ENCODE measurements at places on chromosomes 3 and 15. TPM values are rescaled to one million over a fixed set of nuclear protein-coding genes. Genes with fewer than 3 reads are reported as not detected.

DNA sequence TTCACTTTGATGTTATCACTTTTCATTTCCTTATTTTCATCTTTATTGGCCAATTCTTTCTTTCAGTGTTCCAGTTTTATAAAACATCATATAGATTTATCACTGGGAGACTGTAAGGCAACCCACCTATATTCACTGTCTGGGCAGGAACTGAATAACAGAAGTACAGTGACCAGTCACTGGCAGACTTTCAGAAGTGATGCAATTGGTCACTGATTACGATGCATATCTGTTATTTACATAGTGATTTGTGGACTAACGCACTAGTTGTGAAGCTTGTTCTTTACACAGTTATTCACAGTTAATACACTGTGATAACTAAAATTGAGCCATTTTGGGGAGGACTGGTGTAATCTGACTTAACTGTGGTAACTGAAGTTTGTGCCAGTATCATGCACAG lies 190.2 kb upstream of the DPH6 start:
- ATAC-seq: no peak

Gene CLEC3B
- 3.1 TPM for total RNA-seq

DNA sequence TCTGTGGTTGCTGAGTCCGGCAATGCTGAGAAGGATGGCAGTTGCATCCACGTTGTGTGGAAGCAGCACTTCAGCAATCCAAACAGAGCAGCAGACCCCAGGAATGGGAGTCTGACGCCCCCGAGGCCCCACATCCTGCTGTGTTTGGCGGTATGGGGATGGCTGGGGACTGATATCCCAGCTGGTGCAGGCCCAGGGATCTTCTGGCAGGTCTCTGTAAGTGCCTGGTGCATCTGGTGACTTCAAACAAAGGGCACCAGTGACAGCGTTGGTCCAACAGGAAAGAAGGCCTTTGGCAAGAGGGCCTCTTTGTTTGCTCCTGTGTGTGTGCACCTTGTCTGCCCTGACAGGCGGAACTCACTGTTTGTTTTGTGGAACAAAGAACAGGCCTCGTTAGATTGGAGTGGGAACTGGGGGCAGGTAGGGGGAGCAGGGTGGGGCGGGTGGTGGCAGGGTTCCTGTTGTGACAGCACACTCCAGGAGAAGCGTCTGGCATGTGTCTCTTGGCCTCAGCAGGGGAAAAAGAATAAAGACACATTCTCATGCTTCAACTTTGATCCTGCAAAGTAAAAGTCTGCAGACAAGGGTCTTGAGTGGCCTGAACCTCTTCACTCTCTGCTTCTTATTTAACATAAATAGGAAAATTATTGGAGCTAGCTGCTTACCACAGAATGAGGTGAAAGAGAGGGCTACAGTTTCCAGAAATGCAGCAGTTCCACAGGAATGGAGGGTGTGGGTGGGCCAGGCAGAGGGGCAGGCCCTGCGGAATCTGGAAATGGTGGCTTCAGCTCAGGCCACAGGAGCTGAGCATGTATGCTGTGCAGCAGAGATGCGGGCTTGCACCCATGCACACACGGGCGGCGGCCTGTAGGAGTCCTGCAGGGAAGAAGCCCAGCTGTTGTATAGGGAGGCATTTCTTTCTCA lies 94.5 kb upstream of the MYZAP start:
- peak; percentile 21 for ATAC-seq

DNA sequence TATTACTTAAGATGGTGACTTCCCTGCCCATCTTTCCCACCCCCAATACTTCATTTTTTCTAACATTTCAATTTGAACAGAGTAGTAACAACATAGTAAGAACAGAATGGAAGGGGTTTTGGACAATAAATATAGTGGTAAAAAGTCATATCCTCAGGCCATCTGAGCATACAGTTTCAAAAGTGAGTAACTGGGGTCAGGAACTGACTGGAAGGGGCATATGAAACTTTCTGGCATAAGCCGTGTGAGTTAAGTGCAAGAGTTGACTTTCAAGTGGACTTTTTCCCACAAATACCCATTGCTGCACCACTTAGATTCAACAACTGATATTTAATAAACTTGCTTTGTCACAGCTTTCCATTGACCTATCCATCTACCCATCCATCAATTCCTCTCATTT lies 153.5 kb upstream of the IL12A start:
- ATAC-seq: no peak

- ATAC-seq: no peak
Measured at GRCh38 chr3:17195192-17195611, 310.4 kb downstream of the PLCL2 start.

DNA sequence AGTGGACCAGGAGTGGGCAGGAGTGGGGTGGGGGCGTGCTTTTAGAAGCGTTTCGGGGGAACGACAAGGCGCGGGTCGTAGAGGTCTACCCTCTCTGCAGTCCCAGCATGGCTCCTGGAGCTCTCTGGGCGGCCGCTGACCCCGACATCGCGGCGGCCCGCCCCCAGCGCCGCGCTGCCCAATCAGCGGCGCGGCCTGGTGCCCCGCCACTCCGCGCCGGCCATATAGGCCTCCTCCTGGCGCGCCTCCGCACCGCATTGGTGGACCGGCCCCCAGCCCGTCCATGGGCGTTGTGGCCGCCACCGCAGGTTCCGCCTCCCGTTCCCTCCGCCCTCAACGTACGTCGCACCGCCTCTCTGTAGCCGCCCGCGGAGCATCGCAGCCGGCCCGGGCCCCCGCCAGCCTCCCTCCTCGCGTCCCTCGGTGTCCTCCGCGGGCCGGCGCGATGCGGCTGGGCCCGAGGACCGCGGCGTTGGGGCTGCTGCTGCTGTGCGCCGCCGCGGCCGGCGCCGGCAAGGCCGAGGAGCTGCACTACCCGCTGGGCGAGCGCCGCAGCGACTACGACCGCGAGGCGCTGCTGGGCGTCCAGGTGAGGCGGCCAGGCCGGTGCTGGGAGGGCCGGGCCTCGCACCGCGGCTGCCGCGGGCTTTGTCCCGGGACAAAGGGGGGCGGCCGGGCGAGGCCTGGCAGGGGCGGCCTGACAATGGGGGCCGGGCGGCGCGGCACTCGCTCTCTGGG lies at the start of gene RCN2:
Gene RCN2, plus strand, starts transcription at position 353 of the 738 bp plus-strand sequence. Its CDS starts 93 bp downstream, at position 446.
- peak; percentile 100 for ATAC-seq

DNA sequence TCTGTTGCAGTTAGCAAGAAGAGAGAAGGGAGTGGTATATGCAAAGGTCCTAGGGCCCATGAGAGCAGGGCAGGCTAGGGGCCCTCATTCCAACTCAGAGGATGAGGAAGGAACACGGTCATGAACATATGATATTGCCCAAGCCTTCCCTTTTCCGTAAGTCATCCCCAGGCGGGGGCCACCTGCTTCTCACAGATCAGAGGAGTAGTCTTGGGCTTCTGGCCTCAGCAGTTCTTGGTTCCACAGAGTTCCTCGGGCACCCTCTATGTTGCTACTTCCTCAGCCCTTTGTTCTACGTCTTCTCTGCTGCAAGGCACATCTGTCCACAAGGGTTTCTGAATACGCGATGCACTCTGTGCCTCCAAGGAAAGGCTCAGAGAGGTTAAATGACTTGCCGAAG lies 25.3 kb downstream of the EPHB3 start:
- no peak for ATAC-seq

Gene SEC11A
- 65.4 TPM for total RNA-seq

Gene IL5RA
- not detected for total RNA-seq

Gene ARL14
- total RNA-seq: 0.32 TPM

Gene AHSG
- not detected for total RNA-seq

DNA sequence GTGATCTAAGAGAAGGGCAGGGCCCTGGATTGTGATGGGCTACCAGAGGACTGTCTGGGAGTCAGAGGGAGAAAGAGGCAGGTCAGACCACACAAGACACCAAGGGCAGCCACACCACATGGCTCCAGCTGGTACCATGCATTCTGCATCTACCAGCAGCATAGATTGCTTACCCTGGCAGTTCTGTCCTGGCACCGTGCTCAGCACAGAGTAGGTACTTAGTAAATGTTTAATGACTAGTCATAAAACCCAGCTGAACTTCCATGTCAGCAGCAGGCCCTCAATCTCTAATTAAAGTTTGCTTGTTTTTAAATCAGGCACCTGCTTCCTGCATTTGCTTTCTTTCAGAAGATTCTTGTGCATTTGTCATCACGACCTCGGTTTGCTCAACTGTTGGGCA lies 77.3 kb upstream of the ATP2B2 start:
- ATAC-seq: no peak

- ATAC-seq: peak; percentile 65
Measured at GRCh38 chr3:53709860-53710674, 136.2 kb downstream of the CHDH start.

Data from esophagus mucosa (tissue), 1 donor.